Stimulated activated CD4-positive, alpha-beta T cell treated with anti-CD3 and anti-CD28 coated beads, Interleukin-4, amount 100 ng/mL, for 4 hours (primary cell): ENCODE measurements at places on chromosomes 3 and 15.

- no peak for DNase-seq
Measured at GRCh38 chr3:39213613-39214012, 21.2 kb upstream of the XIRP1 start.

GRCh38 chr15:29115093-29115991, 154.3 kb downstream of the NSMCE3 start:
- DNase-seq = no peak

- no peak for DNase-seq
Measured at GRCh38 chr3:176683382-176683781, 513.9 kb downstream of the TBL1XR1 start.

DNA sequence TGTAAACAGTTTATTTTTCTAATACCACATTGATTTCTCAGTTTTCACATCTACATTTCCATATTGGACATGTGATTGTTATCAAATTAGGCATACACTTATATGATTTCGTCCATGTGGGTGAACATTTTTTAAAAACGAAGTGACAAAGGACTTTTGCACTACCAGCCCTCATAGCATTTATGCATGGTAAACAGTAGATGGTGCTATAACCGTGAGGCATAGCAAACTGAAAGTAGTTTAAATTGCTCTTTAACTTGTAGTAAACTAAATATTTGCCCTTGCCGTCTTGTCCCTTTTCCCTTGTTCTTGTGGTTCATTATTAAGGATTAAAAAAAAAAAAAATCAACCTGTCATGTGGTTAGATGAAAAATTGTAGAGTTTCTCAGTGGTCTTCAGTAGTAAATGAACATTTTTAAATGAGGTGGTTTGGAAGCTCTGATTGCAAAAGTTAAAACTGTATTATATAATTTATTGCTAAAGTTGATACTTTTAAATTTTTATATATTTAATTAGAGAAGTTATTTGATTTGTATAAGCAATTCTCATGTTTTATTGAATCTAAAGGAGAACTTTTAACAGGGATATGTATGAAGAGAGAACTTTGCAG, 24.0 kb downstream of the STX19 start:
- DNase-seq = no peak

- DNase-seq = no peak
Measured at GRCh38 chr15:91965501-91966193, 112.1 kb downstream of the SLCO3A1 start.

DNA sequence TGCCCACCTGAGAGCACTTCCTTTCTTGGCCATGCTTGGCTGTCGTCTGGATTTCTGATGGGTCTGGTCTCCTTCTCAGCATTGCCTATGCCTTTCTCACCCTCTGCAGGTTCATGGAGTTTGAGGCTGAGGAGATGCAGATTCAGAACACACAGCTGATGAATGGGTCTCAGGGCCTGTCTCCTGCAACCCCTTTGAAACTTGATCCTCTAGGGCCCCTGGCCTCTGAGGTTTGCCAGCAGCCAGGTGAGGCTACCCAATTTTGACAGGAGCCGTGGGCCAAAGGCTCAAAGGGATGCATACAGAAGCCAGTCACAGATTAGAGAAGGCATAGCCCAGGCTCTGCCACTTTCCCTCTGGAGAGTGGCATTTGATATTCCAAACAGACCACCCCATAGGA, 10.5 kb downstream of the NUTM1 start:
- no peak for DNase-seq

GRCh38 chr3:2526926-2527325, 428.3 kb downstream of the CNTN4 start:
- DNase-seq = no peak

DNA sequence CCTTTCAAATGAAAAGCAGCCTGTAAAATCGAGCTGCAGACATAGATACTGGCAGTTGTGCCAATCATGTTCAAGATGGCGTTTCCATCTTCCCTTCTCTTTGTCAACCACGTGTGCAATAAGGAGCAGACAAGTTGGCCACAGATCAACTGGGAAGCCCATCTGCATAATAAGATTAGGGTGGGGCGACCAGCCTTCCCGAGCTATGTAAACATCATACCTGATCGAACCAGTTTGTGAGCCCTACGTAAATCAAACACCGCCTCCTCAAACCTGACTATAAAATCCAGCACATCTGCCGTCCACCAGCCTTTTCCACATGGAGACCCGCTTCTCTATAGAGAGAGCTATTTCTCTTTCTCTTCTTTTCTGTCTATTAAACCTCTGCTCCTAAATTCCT, 37.2 kb downstream of the TRIM42 start:
- no peak for DNase-seq

GRCh38 chr3:70064194-70064779, 64.8 kb downstream of the SAMMSON start:
- DNase-seq = no peak

- no peak for DNase-seq
Measured at GRCh38 chr3:69063636-69064035, 11.5 kb upstream of the TMF1 start.

- DNase-seq = no peak
Measured at GRCh38 chr3:12278566-12278965, 10.3 kb upstream of the PPARG start.

- no peak for DNase-seq
Measured at GRCh38 chr3:4976109-4976508, 3.1 kb upstream of the BHLHE40 start.

DNA sequence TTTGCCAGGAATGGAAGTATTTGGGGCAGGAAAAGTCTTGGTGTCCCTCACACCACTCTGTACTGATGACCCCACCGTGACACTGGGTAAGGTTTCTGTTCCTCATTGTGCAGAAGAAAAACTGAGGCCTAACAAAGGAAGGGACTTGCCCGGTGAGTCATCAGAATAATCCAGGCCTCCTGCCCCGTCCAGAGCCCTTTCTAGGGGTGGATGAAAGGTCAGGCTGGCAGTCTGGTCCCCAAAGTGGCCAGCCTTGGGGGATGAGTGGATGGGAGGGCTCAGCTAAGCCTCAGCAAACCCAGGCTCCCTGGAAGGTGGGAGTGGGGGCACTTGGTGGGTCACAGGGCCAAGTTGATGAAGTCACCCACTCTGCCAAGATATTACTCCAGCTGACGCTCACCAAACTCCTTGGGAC, 2.3 kb upstream of the DNAH1 start:
- DNase-seq = no peak

DNA sequence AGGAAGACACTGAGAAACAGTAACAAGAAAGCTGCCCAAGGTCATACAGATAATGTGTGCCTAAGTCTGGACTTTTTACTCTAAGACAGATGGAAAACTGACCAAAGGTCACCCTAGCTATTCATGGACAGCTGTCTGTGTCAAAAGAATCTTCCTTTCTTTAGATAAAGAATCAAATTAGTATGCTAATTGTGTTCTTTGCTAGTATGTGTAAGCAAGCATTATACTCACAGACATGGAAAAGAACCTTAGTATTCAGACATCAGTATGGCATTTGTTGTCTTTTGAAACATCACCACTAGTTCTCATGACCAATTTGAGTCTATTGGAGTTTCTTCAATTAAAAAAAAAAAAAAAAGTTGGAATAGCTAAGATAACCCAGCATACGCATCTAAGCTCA, 91.8 kb upstream of the SOX2 start:
- DNase-seq = no peak

DNA sequence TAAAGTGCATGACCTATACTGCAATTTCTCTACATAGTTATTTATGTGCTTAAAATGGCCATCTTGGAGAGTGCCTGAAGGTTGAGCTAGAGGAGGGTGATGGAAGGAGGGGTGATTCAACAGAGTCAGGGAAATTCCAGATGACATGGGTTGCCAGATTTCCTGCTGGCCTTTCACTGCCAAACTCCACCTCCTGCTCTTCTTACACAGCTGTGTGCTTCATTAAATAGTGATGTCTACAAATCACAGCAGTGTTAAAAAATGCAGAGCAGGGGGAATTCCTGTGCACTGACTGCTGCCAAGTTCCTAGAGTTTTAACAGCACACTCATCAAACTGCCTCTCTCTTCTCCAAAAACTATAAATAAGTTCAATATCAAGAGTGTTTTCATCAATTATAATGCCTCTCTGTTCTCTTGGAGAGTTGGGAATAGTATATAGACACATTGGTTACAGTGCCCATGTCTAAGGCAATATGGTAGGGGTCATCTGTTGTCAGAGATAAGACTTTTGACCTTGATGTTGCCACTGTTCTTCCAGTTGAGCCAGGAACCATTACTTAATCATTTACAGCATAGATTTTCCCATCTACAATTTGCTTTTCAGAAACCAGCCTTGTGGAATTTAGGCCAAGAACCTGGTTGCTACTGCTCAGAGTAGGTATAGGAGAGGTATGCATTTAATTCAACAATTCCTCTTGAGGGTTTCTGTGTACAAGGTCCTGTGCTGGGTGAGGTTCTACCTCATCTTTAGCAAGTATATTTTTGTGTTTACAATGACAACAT, 79.6 kb downstream of the TP63 start:
- no peak for DNase-seq

DNA sequence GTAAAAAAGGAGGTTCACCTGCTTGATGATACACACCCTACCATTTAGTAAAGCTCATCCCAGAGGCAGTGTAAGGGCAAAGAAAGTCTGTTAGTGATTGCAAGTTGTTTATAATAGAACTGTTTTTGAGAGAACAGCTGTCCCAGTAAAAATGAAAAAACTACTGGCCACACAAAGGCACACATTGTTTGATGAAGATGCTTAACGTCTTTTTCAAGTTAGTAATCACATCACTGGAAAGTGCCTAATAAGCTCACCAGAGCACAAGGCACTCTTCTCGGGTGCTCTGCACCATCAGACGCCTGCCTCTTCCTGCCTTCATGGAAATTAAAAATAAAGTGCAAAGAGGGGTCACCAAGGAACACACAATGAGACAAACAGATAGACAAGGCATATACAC, 186.9 kb downstream of the PDZRN3 start:
- no peak for DNase-seq

- no peak for DNase-seq
Measured at GRCh38 chr3:69009559-69010410, 3.7 kb downstream of the EOGT start.

DNA sequence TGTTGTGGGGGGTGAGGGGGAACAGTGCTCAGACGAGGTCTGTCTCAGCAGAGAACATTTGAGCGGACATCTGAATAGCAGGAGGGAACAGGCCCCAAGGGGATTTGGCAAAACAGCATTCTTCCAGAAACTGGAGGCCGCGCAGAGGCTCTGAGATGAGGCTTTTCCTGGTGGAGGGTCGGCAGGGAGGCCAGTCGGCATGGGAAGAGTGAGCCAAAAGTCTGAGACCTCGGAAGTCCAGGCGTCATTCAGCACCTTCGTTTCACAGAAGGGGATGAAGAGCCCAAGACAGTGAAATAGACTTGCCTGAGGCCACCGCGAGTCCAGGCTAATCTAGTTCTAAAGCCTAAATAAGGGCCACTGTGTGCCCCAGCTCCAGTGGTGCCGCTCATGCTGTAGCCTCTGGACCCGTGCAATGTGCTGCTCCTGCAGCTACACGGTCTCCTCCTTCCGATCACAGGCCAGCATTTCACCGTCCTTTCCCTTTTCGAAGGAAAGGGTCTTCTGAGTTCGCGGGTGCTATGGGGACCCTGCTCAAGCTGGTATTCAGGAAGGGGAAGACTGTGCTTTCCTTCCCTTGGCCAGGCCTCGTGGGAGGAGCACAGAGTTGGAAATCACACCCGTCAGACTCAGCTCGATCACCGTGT, 24.4 kb downstream of the LSM3 start:
- DNase-seq = no peak

GRCh38 chr3:134898181-134898754, 103.2 kb downstream of the EPHB1 start:
- DNase-seq = no peak

DNA sequence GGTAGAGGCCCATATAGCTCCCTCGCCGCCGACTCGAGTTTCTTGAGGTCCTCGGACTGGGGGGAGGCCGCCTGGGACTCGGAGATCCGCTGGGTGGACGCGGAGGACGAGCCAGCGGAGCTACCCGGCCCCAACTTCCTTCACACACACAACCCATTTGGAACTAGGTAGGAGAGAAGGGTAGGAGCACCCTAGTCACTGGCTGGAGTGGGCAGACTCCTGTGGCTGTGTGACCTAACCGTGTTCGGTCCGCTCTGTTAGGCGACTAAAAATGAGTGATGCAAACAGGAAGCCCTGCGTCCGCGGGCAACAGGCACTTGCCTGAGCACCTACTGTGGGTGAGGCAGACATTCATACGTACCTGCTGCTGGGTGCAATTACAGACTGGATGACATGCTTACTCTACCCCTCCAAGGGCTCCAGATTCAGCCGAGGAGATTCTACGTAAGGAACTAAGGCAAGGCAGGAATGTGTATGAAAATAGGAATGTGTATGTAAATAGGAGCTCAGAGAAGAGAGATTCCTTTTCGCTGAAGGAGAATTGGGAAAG, 4.6 kb upstream of the SIN3A start:
- peak; percentile 38 for DNase-seq

- DNase-seq = no peak
Measured at GRCh38 chr3:125638799-125639198, 43.5 kb upstream of the OSBPL11 start.

DNA sequence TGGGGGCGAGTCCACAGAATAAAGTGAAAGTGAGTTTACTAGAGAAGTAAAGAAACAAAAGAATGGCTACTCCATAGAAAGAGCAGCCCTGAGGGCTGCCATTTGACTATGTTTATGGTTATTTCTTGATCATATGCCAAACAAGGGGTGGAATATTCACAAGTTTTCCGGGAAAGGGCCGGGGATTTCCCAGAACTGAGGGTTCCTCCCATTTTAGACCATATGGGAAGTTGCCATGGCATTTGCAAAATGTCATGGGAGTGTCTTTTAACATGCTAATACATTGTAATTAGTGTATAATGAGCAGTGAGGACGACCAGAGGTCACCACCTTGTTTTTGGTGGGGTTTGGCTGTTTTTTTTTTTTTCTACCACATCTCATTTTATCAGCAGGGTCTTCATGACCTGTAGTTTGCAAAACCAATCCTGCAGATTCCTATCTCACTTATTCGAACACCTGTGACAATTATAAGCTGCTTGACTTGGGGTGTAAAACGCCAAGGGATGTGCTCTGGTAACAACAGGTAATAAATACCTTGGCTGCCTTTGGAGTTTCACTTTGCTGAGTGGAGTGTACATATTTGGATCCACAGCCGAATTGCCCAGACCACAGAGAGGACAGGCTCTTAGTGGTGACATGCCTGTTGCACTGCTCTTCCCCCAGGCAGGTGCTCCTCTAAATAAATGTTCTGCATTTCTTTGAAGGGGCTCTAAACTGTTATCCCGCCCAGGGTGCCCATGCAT, 43.6 kb downstream of the C2CD4B start:
- no peak for DNase-seq

- DNase-seq = no peak
Measured at GRCh38 chr3:148962513-148962912, 28.8 kb upstream of the GYG1 start.

DNA sequence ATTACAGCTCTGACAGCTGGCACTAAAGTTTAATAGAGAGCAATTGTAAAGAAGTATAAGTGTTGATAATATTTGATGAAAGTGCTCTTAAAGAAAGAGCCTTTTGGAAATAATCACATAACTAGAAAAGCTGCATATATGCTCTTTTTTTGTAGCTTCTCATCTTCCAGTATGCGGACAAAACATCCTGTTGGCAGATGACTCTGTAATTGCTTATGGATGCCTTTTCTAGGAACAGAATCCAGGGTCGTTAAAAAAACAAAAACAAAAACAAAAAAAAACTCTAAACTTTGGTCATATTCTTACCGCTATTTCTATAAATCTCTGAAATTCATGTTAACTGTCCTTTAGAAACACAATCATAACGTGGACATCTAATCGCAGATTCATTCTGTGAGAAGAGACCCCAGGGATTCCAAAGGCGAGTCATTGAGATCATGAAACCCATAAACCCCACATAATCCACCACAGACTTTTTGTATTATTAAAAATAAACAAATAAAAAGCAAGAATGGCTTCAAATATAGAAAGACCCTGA, 109.8 kb downstream of the EPHA3 start:
- DNase-seq = no peak

- no peak for DNase-seq
Measured at GRCh38 chr15:75179746-75180140, 21.9 kb upstream of the C15orf39 start.
